Smooth muscle cell of the brain vasculature (primary cell): ENCODE measurements at places on chromosomes 2 and 18.

DNA sequence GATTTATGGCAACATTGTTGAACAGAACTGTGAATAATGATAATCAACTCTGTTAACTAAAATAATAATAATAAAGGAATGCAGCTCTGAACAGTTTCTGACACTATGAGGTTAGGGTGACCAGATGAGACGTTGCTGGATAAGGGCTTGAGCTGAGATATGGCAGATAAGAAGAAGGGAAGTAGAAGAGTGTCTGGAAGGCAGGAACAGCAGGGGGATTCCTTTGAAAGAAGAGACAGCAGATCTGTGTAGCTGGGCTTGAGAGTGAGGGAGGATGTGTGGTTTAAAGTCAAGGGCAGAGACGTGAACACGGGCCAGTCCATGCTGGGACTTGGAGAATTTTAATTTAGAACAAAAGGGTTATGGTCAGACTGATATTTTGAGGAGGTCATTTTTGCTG lies 273.1 kb upstream of the SLC14A2 start:
- DNase-seq, result no peak

DNA sequence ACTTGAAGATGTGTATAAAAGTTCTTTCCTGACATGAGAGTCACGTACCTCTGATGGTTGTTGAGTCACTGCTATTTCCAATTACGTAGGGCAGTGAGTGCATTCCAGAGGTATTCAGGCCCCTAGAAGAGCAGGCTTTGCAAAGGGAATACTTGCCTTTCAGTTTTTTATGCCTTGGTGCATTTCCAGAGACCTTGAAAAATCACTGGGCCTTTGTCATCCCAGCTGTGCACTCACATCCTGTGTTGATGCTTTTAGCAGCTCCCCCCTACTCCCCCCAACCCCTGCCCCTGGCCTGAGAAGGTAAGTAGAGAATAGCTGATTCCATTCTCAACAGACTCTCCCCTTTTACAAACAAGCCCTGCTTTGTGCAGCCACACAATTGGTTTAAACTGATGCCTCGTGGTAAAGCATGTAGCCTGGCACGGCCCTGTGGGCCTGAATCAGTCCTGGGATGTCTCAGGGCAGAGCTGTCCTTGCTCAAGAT lies 174.2 kb downstream of the PRPF40A start:
- no peak for DNase-seq

- DNase-seq, result no peak
Observed at GRCh38 chr2:229611360-229611759, 103.0 kb downstream of the DNER start.

- no peak for DNase-seq
Observed at GRCh38 chr2:163319006-163319405, 416.8 kb downstream of the FIGN start.

DNA sequence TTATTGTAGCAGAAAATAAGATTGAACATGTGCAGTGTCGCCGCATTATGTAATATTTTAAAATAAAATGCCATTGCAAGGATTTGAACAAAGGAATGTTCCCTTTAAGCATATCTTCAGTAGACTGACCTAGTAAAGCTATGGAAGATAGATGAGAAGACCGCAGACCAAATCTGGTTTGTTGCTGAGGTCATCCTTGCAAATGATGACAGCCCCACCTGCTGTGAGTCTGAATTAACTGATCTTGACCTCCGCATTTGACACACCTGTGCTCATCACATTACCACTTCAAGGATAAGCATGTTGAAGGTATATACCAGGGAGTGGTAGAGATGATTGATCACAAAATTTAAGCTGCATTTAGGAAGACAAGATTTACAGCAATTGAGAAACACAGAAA lies 96.2 kb downstream of the NYAP2 start:
- DNase-seq, result no peak

DNA sequence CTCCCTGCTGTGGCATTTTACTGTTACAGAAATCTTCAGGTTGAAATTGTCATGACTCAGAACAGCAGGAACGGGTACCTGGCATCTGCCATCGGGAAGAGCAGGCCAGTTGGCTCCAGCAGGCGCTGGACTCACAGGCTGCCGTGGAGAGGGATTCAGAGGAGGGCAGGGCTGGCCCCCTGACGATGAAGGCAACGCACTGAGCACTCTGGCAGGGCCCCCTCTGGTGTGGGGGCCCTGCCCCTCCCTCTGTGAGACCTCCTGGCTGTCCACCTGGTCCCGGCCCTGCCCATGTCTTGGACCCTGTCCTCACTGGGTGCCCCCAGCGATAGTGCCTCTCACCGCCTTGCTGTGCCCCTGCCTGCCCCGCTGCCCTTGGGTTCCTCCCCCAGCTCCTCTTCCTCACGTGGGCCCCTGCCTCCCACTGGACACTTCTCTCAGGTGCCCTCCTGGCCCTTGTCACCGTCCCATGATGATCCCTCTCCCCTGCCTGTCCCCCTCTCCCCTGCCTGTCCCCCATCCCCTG lies 23.3 kb upstream of the ALLC start:
- no peak for DNase-seq

DNA sequence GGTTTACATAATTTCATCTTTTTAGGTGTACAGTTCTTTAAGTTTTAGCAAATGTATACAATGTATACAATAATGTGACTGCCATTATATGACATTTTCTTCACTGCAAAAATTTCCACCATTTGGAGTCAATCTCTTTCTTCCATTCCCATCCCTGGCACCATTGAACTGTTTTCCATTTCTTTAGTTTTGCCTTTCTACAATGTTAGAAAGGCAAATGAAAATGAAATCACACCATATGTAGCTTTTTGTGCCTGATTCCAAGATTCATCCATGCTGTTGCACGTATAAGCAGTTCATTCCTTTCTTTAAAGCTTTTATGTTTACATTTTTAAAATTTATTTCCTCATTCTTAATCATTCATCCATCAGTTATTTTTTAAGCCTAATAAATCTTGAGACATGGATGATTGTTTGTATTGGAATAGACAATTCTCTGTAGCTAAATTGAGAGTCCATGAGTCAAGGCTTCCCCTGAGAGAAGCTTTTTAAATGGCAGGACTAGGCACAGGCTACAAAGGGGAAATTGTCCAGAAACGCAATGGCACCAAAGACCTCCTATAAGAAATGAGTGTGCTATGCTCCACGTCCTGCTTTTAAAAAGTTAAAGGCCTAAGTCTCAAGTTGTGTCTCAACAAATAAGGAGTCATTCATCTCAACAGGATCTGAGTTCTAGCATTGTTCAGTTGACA lies 8.7 kb upstream of the COL5A2 start:
- no peak for DNase-seq

- DNase-seq, result no peak
Observed at GRCh38 chr2:79872656-79873055, 359.8 kb downstream of the CTNNA2 start.

DNA sequence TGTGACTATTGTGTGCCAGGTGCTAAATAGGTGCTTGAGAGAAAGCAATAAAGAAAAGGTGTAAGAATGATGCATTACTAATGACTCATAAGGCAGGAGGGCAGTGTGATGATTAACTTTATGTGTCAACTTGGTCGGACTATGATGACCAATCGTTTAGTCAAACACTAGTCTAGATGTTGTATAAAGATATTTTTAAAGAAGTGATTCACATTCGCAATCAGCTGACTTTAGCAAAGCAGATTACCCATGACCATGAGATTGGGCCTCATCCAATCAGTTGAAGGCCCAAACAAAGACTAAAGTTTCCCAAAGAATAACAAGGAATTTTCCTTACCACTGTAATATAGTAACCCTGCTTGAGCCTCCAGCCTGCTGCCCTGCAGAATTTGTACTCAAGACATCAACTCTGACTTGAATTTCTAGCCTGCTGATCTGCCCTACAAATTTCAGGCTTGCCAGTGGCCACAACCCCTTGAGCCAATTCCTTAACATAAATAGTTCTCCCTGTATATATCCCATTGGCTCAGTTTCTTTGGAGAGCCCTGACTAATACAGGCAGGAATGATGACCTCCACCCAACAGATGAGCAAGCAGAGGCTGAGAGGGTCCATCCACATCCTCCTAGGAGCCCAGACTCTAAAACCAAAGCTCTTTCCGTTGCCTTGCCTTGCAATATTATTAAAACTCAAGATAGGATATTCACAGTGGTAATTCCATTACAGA lies 132.6 kb downstream of the ACTR3 start:
- DNase-seq, result no peak

DNA sequence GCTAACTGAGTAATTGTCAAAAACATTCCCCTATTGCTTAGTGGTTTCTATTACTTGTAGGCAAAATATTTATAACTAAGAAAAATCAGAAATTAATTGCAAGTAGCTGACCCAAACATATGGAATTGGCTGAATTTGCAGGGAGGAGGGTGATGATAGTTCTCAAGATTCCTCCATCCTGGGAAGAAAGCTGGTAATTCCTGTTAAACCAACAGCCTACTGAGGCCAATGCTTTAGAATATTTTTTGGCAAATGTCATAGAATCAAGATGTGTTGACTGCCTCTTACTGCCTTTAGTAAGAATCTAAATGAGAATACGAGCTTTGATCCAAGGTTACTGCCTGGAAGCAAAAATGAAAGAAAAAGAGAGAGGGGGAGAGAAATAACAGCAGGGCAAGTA lies 120.0 kb downstream of the COL6A3 start:
- no peak for DNase-seq

- DNase-seq, result no peak
Observed at GRCh38 chr2:105409717-105410116, 10.9 kb upstream of the FHL2 start.

DNA sequence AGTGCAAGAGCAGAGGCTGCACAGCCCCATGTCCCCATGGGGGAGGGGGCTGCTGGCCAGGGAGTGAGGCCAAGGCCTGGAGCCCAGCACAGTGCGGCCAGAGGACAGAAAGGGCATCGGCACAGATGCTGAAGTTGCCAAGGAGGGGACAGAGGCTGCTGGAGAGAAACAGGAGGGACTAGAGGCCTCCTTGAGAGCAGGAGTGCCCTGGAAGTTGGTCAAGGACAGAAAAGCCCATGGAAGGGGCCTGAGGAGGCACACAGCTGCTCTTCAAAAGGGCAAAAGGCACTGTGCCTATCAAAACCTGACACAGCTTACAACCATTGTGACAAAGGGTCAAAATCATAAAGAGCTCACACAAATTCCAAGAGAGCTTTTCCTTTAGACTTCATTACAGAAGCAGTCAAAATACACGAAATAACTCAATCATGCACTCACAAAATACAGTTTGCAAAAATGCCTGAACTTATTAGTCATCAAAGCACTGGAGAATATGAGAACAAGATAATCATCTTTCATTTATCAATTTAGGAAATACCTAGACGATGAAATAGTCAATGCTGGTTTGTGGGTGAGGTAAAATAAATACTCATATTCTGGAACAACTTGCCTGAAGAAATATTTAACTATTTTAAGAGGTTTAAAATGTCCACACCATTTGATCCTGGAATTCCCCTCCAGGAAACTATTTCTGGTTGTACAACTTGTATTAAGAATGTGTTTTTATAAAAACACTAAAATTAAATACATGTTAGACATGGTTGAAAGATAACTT lies 79.6 kb downstream of the USP40 start:
- DNase-seq, result peak; percentile 23

DNA sequence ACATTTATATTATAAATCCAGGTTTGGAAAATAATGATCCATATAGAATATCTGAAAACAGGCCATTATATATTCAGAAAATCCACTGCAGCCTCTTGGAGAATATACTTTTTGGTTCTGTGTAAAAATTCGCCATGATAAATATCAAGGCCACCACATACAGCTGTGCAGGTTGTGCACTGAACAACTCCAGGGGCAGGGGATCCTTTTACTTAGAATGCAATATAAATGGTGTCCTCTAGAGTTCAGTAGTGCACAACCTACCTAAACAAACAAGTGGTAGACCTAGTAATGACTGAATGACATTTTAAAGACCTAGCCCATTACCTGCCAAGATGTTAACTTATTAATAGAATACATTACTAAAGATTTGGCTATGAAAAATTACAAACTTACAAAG lies 22.4 kb downstream of the MOGAT1 start:
- no peak for DNase-seq

DNA sequence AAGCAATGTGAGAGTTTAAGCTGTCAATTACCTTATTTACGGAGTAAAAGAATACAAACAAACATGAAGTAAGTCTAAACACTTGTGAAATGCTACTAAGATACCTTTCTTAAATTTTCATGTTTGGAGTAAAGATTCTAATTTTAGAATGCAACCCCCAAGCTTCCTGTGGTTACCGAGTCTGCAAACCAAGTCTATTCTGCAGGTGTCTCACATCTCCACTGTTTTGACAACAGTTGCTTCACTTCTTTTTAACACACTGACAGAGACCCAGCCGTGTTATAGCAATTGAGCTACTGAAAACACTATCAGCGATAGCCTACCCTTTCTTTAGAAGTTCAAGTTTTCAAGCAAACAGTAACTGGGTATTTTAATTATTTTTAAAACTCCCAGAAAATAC lies 608.3 kb downstream of the ERBB4 start:
- no peak for DNase-seq

- no peak for DNase-seq
Observed at GRCh38 chr2:98467652-98468051, 23.0 kb downstream of the INPP4A start.

DNA sequence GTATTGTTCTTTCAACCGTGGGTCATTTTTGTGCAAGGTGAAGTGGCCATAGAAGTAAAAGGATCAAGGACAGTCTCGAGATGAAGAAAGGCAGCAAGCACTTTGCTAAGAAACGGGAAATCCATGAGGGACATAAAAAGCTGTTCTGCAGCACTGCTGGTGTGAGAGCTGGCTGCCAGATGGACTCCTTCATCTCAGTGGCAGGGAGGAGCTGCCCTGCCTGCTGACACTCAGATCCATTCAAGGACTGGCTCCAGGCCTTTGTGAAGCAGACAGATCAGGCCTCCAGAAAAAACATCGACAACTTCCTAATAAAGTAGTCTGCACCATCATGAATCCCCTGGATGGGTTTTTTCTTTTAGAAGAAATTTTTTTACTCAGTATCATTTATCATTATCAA lies 29.5 kb downstream of the RMC1 start:
- no peak for DNase-seq

DNA sequence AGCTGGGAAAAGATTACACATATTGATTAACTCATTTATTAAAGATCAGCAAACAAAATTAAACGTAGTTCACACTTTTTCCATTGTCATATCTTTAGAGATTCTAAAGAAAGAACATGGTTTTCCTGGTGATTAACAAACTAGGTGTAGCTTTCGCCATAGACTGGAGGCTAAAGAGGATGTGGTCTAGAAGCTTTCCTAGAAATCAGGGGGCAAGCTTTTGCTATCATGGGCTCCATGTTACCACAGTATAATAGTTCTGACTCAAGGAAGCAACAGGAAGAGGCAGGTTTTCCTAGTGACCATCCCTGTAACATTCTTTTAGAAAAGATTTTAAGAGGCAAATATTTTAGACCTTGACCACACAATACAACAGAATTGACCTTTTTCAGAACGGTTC lies 232.7 kb downstream of the METTL4 start:
- no peak for DNase-seq

GRCh38 chr2:236947896-236948295 lies 137.8 kb upstream of the COPS8 start:
- DNase-seq, result no peak

DNA sequence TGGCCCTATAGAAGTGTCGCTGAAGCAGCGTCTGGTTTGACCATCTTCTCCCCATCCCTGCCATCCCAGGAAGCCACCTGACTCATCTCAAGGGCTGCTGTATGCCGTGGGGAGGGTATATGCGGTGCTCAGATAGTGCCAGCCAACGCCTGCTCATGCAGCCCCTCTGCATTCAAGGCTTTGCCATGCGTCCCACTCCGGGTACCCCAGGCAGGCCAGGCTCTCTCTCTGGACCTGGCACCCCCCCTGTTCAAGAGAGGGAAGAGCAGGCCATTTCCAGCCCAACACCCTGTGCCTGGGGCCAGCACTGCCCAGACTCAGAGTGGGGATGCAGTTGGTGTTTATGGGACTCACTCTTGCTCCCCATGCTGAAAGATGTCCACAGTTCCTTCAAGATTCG lies 130.0 kb downstream of the GLI2 start:
- no peak for DNase-seq

- no peak for DNase-seq
Observed at GRCh38 chr2:25293958-25294562, 47.7 kb downstream of the DNMT3A start.
